AG09319 (cell line): ENCODE measurements at places on chromosomes 12 and 14.

GRCh38 chr14:83260751-83261150 lies 1727.1 kb upstream of the SEL1L start:
- DNase-seq: no peak

DNA sequence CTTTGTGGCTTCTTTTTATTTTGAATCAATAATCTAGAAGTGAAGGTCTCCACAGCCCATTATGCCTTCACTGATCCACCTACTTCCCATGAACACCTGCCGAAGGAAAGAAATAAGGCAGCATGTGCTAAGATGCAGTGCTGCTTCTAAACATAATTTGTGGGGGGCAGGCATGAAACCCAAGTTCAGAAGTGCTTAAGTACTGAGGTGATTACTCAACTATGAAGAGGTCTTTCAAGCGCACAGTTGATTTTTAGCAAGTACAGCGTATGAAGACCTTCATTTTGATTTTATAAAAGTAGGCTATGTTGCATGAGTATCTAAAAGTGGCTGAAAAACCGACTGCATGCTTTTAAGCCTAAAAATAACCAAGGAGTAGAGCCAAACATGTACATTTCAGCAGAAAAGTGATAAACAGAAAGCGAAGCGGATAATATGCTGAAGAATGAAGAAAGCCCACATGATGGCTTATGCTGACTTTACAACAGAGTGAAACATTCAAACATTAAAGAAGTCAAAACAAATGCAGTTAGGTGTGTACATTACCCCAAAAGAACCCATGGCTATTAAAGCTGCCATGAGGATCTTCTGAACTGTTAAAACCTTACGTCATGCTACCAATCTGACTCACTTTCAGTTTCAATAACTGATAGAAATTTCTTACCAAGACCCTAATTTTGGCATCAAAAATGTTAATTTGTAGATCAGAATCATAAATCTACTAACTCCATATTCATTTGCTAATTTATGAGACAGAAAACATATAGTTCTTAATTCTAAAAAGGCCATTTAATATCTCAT lies 29.3 kb downstream of the KICS2 start:
- no peak for DNase-seq

DNA sequence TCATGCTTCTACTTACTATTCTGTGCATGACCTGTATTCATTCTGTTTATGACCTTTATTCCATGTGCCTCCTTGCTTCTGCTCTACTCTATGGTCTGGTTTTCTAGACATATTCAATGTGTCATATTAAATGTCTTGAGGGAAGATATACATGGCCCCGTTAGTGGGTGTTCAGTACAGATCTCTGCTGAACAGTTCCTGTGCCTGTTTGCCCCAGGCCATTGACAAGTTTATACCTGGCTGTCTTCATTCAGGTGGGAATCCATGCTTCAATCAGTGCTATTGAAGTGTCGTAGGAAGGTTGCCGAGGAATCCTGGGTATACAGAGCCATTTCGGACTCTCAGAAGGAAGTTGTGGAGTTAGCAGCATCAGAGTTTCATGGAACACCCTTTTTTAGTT lies 7.4 kb upstream of the PPFIBP1 start:
- no peak for DNase-seq

DNA sequence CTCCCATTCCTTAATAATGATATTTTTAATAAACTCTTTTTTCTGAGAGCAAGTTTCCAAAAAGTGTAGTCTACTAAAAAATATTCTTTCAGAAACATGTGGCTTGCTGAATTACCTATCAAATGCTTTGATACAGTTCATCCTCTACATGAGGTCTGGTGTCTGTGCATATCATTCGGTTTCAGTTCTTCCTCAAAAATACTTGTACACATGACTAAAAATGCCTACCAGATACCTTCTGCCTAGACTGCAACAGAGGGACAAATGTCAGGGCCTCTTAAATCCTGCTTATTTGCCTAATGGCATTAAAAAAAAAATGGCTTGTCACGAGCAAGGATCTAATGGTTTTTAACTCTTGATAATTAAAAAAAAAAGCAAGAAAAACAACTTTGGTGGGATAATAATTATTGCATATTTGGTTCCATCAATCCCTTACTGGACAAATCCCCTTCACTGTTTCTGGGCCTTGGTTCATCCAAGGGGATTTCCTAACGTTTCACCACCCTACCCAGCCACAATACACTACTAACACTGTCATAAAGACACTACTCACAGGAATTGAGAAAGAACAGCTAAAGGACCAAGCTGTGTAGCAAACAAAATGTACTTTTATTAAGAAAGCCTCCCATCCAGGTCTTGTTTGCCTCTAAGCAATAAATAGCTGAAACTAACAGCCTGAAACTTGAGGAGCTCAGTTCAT lies 45.7 kb downstream of the PARP11 start:
- DNase-seq: no peak

DNA sequence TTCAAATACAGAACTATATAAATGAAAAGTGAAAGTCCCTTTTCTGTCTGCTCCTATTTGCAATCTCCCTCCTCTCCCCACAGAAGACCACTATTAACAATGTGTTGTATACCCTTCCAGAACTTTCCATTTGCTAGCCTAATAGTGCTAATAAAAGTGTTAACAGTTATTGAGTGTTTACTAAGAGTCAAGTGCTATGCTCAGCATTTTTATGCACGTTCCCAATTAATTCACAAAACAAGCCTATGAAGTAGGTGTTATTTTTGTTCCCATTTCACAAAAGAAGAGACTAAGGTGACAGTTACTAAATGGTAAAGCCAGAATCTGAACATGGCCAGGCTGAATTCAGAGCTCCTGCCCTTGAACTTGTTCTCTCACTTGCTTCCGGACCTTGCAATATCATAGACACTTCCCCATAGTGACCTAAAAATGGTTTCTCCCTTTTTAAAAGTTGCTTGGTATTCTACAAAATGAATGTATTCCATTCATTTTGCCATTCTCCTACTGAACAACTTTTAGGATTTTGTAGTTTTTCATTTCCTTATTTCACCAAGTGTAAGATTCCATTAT lies 1.6 kb upstream of the PRKAB1 start:
- DNase-seq: no peak

GRCh38 chr12:113587720-113588119 lies 116.0 kb upstream of the LHX5 start:
- no peak for DNase-seq

GRCh38 chr14:53265025-53265424 lies 111.9 kb upstream of the DDHD1 start:
- DNase-seq: no peak
